Natural killer cell treated with Interleukin-12 subunit alpha and Interleukin-12 subunit beta and Interleukin-15 and Interleukin-18, amount 100 ng/mL, for 72 hours (primary cell): ENCODE measurements at places on chromosomes 3 and 15.

- no peak for DNase-seq
- H3K4me3 ChIP-seq, result no peak overlapping the region
- H3K27me3 ChIP-seq, result no peaks in the 10 kb centered on the region
- H3K36me3 ChIP-seq, result no peaks in the 10 kb centered on the region
Measured at GRCh38 chr3:17039594-17039993, 154.8 kb downstream of the PLCL2 start.

DNA sequence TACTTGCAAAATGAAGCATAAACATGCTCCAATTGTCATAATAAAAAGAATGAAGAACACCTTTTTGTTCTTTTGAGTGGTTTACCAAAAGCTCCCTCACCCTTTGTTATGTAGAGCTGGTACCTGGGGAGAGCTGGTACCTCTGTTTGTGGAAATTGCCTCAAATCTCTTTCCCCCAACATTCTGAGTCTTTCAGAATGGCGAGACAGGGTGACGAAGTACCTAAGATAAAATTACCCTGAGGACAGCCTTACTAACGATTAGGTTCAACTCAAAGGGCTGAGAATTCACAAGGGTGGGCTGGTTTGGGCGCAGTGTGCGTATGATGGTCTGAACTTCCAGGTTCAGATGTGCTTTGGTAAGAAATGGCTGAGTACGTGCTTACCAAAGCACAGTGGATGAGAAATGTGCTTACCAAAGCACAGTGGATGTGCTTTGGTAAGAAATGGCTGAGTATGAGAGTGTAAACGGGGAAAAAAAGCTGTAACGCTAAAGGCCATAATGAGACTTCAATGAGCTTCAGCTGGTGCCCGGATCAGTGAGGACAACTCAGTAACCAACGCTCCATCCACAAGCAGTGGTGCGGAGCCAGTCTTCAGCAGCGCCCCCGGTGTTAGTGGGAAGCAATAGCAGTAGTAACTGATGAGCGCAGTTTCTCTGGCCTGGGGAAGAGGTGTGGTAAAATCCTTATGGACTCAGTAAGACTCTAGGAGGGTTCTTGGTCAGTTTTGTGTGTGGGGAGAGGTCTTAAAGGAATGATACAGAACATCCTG lies 72.3 kb upstream of the LRIG1 start:
- peaks cover 63% of the 10 kb centered on the region for H3K27me3 ChIP-seq
- H3K27ac ChIP-seq, result no peak overlapping the region
- H3K4me1 ChIP-seq, result peaks cover 5% of the 10 kb centered on the region
- no peaks in the 10 kb centered on the region for H3K36me3 ChIP-seq

GRCh38 chr3:41120460-41120859 lies 78.8 kb upstream of the CTNNB1 start:
- H3K4me1 ChIP-seq, result peaks cover 23% of the 10 kb centered on the region
- no peak overlapping the region for H3K27ac ChIP-seq
- DNase-seq, result no peak
- H3K36me3 ChIP-seq, result peaks cover 6% of the 10 kb centered on the region
- H3K4me3 ChIP-seq, result no peak overlapping the region

GRCh38 chr3:136428167-136428566 lies 178.0 kb downstream of the PCCB start:
- no peak overlapping the region for H3K27ac ChIP-seq
- H3K36me3 ChIP-seq, result peaks cover 14% of the 10 kb centered on the region
- H3K4me1 ChIP-seq, result no peaks in the 10 kb centered on the region
- H3K4me3 ChIP-seq, result no peak overlapping the region
- no peaks in the 10 kb centered on the region for H3K27me3 ChIP-seq

GRCh38 chr3:126972866-126973265 lies 10.0 kb upstream of the PLXNA1 start:
- H3K27ac ChIP-seq, result no peak overlapping the region
- no peak for DNase-seq
- H3K27me3 ChIP-seq, result peaks cover 29% of the 10 kb centered on the region
- H3K4me3 ChIP-seq, result no peak overlapping the region

GRCh38 chr3:12287727-12288181 lies 1.1 kb upstream of the PPARG start:
- H3K27ac ChIP-seq, result no peak overlapping the region
- no peak overlapping the region for H3K4me3 ChIP-seq
- no peak for DNase-seq
- no peaks in the 10 kb centered on the region for H3K4me1 ChIP-seq

DNA sequence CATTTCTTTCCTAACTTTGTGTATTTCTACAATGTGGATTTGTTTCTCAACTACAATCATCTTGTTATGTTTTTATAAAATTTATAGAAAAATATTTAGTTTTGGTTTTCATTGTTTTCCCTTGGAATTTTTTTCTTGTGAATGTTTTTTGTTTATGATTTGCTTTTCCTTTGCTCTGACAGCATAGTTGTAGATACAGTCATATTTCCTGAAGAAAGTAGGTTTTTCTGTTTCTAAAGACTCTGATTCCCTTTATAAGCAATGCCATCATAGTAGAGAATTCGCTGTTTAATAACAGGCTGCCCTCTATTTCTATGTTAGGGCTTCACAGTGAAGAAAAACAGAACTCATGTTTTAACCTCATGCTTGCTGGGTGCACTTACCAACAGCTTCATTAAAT lies 482.3 kb downstream of the ZBBX start:
- no peak overlapping the region for H3K4me3 ChIP-seq
- no peak for DNase-seq
- no peak overlapping the region for H3K27ac ChIP-seq
- H3K27me3 ChIP-seq, result no peaks in the 10 kb centered on the region
- no peaks in the 10 kb centered on the region for H3K4me1 ChIP-seq

GRCh38 chr3:128313935-128314334 lies 152.8 kb downstream of the DNAJB8 start:
- H3K4me1 ChIP-seq, result peaks cover 7% of the 10 kb centered on the region
- no peak for DNase-seq
- no peak overlapping the region for H3K27ac ChIP-seq
- peaks cover under 1% of the 10 kb centered on the region for H3K36me3 ChIP-seq
- no peaks in the 10 kb centered on the region for H3K27me3 ChIP-seq
- H3K4me3 ChIP-seq, result no peak overlapping the region

DNA sequence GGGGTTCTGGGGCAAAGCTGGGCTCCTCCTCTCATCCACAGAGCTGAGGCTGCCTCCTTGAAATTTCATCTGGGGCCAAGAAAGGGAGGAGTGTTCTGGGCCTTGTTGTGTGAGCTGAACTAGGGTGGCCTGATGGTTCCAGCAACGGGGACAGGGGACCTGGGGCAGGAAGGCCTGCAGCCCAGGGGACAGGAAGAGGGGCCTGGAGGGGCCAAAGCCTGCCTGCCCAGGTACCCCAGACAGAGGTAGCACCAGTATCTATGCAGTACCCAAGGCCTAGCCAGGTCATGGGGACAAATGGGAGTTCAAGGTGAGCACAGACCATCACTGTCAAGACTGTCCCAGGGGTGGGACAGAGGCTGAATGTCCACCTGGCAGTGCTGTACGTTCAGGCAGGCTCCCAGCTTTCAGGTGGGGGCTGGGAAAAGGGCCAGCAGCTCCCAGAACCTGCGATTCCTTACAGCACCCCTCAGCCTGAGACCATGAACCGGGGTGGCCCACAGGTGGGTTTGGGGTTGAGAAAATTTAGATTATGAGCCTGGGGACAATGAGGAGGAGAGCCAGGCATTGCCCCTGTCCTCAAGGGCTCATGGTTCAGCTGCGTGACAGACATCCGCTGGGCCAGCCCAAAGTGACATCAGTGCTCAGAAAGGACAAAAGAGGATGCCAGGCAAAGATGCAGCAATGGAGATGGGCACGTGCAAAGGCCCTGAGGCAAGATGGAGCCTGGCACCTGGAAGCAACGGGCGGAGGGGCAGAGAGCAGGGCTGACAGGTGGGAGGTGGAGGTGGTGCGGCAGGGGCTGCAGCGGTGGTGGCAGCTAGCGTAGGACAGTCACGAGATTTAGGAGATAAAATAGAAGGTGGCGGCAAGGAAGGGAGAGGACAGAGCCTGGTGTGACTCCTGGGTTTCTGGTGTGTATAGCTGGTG lies 28.0 kb downstream of the PSTPIP1 start:
- no peaks in the 10 kb centered on the region for H3K27me3 ChIP-seq

DNA sequence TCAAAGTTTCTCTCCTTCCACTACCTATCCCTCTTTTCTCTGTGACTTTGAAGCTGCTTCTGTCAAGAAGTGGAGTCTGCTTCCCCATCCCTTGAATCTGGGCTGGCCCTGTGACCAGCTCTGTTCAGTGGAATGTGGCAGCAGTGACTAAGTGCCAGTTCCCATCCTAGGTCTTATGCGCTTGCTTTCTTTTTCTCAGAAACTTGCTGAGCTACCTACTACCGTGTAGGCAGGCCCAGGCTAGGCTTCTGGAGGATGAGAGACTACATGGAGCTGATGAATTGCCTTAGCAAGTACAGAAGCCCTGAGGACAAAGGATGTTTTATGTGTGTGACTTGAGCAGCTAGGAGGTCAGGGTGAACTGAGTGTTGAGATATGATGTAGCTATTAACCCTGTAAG lies 123.2 kb downstream of the PDCD6IP start:
- H3K27ac ChIP-seq, result no peak overlapping the region
- no peak overlapping the region for H3K4me3 ChIP-seq
- no peaks in the 10 kb centered on the region for H3K36me3 ChIP-seq
- no peaks in the 10 kb centered on the region for H3K27me3 ChIP-seq
- no peaks in the 10 kb centered on the region for H3K4me1 ChIP-seq

GRCh38 chr15:59191855-59192237 lies 14.8 kb upstream of the LDHAL6B start:
- peaks cover 6% of the 10 kb centered on the region for H3K4me1 ChIP-seq
- H3K27me3 ChIP-seq, result peaks cover 28% of the 10 kb centered on the region
- H3K4me3 ChIP-seq, result no peak overlapping the region

- no peak overlapping the region for H3K27ac ChIP-seq
- no peaks in the 10 kb centered on the region for H3K36me3 ChIP-seq
- no peaks in the 10 kb centered on the region for H3K4me1 ChIP-seq
- H3K4me3 ChIP-seq, result no peak overlapping the region
- peaks cover 2% of the 10 kb centered on the region for H3K27me3 ChIP-seq
Measured at GRCh38 chr3:120171134-120171873, 77.1 kb upstream of the GSK3B start.

DNA sequence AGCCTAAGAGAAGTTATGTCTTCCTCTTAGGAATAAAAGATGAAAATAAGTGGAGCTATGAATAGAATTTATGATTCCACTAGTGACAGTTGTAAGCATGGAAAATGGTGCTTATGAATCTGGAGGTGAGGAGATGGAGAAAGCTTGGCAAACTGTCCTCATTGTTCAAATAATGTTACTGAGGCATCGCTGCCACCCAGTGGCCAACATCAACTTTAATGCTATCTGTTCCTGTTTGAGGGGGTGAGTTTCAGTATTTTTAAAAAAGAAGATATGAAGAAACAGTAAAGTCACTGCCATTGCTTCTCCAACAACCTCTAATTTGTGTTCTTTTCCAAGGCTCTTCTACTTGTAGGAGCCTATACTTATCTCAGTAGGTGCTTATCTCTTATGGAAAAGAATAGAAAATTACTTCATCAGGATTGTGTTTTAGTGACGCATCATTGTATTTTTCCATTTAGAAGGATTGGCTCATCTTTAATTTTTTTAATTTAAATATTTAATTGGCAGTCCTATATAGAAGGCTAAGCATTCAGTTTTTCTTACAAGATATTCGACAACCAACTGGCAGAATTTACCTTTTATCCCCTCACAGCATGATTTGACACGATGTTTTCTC lies 260.4 kb upstream of the P2RY1 start:
- peaks cover 9% of the 10 kb centered on the region for H3K27me3 ChIP-seq
- H3K36me3 ChIP-seq, result no peaks in the 10 kb centered on the region
- no peak overlapping the region for H3K4me3 ChIP-seq
- no peak overlapping the region for H3K27ac ChIP-seq
- DNase-seq, result no peak

GRCh38 chr15:67048281-67049279 lies 16.8 kb upstream of the SMAD3 start:
- no peak overlapping the region for H3K4me3 ChIP-seq
- no peak overlapping the region for H3K27ac ChIP-seq
- peaks cover 10% of the 10 kb centered on the region for H3K4me1 ChIP-seq
- DNase-seq, result no peak
